ENCODE measurements at places on chromosomes 6 and 20.

DNA sequence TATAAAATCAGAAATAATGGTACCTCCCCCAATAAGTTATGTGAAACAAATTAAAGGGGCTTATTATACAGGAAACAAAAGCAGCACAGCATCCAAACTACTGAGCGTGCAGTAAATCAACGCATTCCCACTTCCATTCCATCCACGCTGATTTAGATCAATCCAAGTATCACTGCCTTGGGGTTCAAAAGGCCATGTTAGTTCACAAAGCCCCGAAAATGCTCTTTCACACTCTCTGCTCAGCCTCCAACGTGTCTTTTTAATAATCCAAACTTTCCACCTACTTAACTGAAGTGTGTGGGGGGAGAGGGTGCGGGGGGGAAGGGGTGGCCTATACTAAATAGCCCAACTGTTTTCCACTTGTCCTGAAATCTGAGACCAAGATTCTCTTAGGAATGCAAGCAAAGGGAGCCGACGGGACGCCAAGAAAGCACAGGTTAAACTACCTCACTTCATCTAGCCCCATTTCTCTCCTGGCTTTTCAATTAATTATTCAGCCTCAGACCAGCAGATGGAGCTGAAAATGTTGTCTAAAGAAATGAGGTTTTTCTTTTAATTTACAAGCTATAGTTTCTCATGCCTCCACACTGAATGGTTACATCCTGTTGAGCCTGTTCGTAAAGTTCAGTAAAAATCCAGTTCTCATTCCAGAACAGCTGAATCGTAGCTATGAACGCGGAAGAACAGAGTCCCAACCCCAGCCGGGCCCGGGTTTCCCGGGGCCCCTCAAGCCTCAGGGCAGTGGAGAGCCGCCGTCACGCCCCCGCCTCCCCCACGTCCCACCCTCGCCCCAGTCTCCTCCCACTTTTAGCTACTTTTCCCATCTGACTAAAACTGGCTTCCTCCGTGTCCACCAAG is 1.0 kb upstream of the NXT1 start:
- peak; percentile 25 for ATAC-seq

- no peak for ATAC-seq
These were observed 331.7 kb downstream of the FARS2 start for GRCh38 chr6:5592886-5593519.

GRCh38 chr6:161228921-161229591 is 44.8 kb downstream of the AGPAT4 start:
- peak; percentile 69 for ATAC-seq

GRCh38 chr6:25028328-25028727 is 92.6 kb upstream of the RIPOR2 start:
- no peak for ATAC-seq

- ATAC-seq, result no peak
These were observed 144.6 kb downstream of the ARHGAP18 start for GRCh38 chr6:129565366-129565765.

GRCh38 chr6:75409286-75409685 is 84.3 kb downstream of the FILIP1 start:
- no peak for ATAC-seq

- ATAC-seq, result no peak
These were observed 116.0 kb downstream of the TRIM27 start for GRCh38 chr6:28807682-28808280.

- no peak for ATAC-seq
These were observed 105.1 kb downstream of the JPH2 start for GRCh38 chr20:44081888-44082287.

DNA sequence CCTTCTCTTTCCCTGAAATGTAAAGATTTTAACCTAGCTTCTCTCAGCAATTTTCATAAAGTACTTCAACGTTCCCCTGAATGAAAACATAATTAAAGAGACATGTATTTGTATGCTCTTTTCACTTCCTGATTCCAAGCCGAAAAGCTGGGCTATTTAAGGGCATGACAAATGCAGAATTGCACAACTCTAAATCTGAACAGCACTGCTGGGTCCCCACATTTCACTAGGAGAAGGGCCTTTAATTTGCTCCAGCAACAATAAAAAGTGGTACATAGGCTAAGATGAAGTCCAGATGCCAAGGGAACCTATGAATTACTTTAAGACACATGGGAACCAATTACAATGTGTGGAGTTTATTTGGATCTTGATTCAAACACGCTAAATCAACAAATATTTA is 42.0 kb downstream of the IRAK1BP1 start:
- ATAC-seq, result no peak

- ATAC-seq, result no peak
These were observed 5.2 kb upstream of the CASS4 start for GRCh38 chr20:56406910-56407309.

GRCh38 chr20:58173930-58174707 is 54.3 kb downstream of the ANKRD60 start:
- no peak for ATAC-seq

DNA sequence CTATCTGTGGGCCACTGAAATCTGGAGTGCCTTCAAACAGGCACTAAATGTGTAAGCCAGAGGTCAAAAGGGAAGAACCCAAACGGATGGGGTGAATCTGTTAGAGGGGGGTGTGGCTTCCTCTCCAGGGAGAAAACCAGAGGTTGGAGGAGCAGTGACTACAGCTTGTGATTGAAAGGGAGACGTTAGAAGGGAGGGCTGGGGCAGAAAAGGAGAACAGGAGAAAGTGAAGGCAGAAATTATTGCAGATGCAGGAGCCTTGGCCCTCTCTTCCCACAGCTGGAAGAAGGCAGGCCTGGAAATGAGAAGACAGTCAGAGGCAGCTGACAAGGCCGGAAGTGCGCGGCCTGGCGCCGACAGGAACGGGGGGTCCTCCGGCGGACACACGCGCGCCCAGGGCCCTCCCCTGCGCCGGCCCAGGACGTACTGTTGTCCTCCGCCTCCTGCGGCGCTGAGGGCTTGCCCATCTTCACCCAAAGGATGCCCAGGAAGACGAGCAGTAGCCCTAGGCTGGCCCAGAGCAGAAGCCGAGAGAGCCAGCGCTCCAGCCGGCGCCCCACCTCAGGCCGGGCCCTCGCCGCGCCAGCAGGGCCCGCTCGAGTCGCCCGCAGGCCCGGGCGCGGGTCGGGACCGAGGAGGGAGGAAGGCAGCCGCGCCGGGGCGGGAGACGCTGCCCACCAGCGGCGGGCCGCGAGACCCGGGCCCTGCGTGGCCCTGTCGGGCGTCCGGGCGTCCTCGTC is 806 bp downstream of the LEMD2 start:
- peak; percentile 50 for ATAC-seq

GRCh38 chr6:36593569-36594028 is 563 bp upstream of the SRSF3 start:
- peak; percentile 18 for ATAC-seq

DNA sequence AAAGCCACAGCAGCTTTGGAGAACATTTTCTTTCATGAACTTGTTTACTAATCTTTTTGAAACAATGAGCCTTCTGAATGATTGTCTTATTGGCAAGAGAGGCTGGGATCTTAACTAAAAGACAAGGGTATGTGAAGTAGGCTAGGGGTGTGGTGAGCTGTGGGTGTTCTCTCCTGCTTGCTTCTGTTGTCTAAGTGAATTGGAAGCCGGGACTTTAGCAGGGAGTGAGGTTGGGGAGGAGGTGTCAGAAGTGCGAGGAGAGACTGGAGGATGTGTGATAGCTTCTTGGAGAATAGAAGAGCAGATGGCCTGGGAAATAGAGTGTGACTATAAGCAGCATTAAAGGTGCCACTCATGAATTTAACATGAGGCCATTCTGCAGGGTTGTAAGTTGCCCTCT is 562.8 kb downstream of the UTRN start:
- ATAC-seq, result no peak

DNA sequence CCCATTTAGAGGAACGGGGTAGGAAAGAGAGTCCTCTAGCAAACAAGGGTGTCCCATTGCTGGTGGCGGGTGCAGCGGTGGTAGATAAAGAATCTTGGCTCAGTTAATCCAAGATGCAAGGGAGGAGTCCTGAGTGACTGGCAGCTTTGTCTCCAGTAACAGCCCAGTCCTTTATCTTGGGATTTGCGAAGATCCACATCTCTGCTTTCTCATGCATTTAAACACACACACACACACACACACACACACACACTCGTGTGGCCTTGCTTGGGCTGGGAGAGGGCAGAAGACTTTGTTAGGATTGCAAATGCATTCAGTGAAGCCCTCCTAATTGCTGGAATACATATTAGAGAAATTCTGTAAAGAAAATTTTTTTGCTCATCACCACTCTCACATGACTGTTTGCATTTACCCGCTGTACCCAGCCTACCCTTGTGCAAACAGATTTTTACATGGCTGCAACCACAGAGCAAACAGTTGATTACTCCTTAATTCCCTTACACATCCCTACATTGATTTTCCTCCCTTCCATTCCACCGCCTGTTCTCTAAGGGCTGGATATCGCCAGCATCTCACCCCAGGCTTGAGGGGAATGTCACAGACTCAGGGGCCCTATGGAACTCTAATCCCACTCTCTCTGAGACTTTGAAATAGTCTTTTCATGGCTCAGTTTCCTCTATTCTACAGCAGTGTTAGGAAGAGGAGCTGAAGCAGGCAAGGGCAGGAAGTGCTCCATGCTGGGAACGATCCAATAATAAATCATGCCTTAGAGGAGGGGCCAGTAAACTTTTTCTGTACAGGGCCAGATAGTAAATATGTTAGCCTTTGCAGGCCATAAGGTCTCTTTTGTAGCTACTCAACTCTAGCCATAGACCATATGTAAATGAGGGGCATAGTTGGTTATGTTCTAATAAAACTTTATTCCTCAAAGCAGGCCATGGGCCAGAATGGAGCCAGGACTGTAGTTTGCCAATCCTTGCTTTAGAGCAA is 3.5 kb downstream of the C6orf132 start:
- ATAC-seq, result no peak

DNA sequence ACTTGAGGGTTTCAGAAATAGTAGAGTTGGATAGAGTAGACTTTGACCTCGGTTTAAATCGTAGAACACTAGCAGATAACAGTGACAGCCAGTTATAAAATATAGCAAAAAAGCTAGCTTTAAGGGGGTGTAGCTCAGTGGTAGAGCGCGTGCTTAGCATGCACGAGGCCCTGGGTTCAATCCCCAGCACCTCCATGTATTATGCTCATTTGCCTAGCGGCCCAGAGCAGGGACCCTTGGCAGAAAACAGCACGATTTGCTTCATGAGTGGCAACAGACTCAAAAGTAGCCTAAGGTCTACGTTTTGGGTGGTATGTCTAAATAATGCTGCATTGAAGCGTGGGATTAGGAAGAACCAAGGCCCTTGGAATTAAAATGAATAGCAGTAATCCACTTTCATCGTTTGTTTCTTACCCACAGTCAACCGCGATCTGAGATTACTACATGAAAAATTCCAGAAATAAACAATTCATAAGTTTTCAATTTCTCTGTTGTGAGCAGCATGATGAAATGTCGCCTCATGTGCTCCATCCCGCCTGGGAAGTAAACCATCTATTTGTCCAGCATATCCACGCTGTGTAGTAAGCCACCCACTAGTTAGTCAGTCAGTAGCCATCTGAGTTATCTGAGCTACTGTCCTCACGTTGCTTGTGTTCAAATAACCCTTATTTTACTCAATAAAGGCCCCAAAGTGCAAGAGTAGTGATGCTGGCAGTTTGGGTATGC is 184.9 kb downstream of the GPX5 start:
- peak; percentile 35 for ATAC-seq

DNA sequence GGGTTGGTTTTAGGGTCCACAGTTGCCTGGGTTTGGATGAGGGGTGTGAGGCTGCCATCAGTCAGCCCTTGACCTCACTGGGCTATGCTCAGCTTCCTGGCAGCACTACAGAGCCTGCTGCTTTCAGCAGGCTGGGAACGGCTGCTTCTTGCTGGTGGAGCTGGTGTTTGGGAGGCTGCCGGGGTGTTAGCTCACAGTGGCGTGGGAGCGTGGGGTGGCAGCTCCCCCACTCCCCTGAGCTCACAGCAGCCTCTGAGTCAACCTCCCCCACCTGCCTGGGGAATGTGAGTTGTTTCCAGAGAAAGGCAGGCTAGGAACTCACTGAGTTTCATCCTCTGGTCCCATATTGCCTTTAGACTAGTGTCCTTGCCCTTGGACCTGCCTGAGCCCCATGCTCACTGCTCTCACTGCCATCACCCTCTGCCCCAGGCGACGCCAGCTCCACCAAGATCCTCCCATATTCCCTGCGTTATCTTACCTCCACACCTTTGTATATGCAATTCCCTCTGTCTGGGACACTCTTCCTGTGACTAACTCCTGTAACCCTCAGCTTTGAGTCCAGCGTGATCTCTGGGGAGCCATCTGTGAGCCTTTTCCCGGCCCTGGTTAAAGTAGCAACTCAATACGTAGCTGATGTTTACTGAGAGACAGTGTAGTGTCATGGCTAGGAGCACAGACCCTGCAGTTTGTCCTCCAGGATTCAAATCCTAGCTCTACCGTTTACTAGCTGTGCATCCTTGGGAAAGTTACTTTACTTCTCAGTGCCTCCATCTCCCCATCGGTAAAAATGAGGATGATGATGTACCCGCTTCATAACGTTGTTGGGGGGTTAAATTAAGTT is 34.8 kb downstream of the PPP1R16B start:
- ATAC-seq, result no peak

DNA sequence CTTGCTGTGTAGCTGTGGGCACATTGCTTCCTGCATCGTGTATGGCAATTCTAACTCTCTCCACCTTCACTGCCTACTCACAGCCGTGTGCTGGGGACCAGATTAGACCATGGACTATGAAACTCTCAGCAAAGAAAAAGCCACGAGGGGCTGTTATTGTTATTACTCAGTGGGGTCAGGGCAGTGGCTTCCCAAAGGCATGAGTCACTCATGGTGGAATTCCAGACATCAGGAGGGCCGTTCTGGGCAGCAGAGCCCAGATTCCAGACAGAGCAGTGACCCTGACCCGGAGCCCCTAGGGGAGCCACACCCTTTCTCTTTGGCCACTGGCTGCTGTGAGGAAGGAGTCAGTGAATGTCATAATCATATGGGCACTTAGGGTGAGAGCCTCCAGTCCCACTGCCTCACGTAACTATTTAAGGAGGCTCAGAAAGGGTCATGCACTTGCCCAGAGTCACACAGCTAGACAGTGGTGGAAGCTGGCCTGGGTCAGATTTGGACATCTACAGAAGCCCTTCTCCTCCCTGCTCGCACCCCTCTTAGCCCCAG is 22.2 kb upstream of the CCN5 start:
- no peak for ATAC-seq

GRCh38 chr6:106318851-106319250 is 6.7 kb downstream of the ATG5 start:
- no peak for ATAC-seq

GRCh38 chr20:47318586-47319516 is 37.6 kb downstream of the ZMYND8 start:
- peak; percentile 8 for ATAC-seq

DNA sequence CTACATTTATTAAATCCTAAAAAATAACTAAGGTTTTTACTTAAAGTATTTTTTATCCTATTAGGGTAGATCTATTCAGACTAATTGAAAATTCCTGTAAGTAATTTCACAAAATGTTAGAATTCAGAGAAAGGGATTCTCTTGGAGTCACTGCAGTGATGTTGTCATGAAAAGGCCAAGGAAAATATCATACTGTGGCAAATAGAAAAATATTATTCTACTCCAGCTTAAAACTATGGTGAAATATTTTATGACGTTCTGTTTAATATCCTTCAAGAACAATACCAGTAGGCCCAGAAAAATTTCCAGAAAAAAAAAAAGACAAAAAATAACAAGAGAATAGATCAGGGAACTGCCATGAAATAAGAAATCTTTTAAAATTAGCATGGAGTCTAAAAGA is 73.6 kb downstream of the FILIP1 start:
- ATAC-seq, result no peak
